Fibroblast of upper back skin (primary cell): ENCODE measurements at places on chromosomes 6 and 20.

DNA sequence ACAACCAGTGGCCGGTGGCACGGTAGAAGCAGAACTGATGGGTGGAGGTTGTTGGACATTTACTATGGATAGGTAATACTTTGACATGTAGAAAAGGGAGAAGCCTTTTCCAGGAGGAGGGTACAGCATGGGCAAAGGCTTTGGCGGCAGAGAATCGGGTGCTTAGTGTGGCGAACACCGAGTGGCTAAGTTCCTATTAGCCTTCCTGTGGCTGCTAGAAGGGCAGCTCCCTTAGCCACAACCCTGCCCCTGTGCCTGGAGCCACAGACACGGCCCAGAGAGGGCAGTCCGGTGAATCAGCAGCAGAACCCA lies 37.9 kb upstream of the TGM2 start:
- DNase-seq = no peak

- peak; percentile 34 for DNase-seq
These were observed 975 bp upstream of the PPT2 start for GRCh38 chr6:32152769-32153563.

DNA sequence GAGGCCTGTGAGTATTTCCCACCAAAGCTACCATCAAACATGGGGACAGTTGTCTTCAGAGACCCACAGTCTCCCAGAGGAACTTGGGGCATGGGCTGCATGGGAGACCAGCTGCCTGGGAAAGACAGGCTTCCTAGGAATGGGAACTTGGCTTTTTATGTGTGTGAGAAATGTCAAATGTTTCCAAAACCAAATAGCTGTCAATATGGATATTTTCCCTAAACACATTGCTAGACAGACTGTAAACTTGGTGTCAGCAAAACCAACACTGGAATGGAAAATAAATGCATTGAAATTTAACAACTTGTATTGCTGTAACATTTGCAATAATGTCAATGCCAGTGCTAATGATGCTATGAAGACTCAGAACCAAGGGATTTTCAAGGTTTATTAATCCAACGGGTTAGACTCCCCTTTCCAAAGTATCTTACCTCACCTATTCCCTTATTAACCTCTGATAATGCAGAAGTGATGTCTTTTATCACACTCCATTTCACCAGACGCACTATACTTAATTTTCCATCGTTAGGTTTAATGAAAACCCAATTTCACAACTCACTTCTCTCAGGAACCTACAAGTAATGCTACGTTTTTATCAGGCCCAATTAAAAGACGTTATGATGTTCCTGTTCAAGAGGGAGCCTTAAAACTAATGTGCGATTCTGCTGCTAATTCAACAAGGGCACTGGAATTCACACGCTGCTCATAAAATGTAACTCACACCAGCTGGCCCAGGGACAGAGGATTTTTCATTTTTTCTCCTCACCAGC lies 546.1 kb upstream of the CHD6 start:
- no peak for DNase-seq

- DNase-seq = no peak
These were observed 557 bp upstream of the DHX35 start for GRCh38 chr20:38961530-38962043.

- DNase-seq = peak; percentile 63
These were observed 89.1 kb upstream of the PHACTR3 start for GRCh38 chr20:59515013-59515905.

DNA sequence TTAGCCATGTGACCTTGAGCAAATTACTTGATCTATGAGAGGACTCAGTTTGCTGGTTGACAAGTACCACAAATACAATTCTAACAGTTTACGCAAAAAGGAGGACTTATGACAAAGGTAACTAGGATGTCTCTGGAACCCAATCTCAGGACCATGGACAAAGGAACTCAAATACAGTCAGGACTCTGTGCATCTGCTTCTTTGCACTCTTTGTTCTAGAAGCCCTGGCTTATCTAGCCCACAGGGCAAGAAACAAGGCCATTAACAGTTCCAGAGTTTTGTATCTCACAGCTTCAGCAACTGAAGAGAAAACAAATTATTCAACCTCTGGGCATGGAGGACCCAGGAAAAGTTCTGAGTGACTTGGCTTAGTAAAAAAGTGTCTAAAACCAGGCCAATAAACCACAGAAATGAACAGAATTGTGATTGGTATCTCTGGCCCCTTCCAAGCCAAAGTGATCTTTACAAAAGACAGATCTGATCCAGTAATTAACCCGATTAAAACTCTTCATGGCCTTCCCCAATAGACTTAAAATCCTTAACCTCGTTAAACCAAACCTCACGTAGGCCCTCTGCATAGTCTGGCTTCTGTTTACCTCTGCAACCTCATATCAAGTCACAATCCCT lies 5.9 kb downstream of the WASF1 start:
- DNase-seq = no peak

- no peak for DNase-seq
These were observed 7.4 kb upstream of the TFAP2C start for GRCh38 chr20:56621730-56622129.

GRCh38 chr20:433300-433975 lies 25.3 kb downstream of the RBCK1 start:
- no peak for DNase-seq

GRCh38 chr20:57022306-57022705 lies 244.1 kb downstream of the BMP7 start:
- DNase-seq = no peak

GRCh38 chr6:73951183-73951582 lies 255.2 kb downstream of the CD109 start:
- DNase-seq = peak; percentile 68

DNA sequence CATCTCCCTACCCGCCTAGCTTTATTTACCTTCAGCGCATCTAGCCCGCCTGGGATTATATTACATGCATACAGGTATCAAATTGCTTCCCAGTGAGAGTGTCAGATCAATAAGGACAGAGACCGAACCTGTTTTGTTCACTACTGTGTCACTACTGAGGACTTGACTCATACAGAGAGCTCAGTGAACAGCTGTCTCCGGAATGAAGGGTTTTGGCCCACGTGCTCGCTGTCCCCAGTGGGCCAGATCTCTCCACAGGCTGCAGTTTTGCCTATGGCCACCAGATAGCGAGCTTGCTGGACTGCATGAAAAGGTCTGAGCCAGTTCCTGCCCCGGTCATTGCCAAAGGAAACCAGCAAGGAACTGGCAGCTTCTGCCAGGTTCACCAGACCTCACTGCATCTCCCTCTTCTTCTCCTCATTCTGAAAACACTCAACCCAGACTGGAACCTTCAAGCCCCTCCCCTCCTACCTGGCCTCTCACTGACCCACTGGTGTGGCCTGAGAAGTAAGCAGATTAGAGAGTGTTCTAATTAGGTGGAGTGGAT lies 150.8 kb downstream of the ZMYND8 start:
- DNase-seq = peak; percentile 82

DNA sequence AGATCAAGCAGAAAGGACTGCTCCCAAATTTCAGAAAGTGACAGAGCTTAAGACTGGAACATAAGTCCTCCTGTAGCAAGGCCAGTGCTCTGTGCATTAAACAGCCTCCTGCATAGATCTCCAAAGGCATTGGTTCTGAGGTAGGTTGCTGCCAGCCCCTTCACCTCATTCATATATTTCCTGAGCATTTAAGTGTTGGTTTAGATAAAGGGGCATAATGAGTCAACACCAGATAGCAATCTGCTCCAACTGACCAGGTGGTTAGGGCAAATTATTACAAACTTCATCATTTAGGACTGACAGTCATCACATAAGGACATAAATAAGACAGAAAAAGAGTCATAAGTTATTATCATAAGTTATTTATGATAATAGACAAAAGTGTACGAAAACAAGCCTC lies 10.7 kb downstream of the PTPRK start:
- DNase-seq = no peak

- no peak for DNase-seq
These were observed 101.4 kb downstream of the PRDM1 start for GRCh38 chr6:106187424-106187982.

GRCh38 chr20:24206995-24207394 lies 218.4 kb upstream of the GGTLC1 start:
- no peak for DNase-seq

GRCh38 chr6:75222261-75222660 lies 16.4 kb upstream of the COL12A1 start:
- DNase-seq = no peak

DNA sequence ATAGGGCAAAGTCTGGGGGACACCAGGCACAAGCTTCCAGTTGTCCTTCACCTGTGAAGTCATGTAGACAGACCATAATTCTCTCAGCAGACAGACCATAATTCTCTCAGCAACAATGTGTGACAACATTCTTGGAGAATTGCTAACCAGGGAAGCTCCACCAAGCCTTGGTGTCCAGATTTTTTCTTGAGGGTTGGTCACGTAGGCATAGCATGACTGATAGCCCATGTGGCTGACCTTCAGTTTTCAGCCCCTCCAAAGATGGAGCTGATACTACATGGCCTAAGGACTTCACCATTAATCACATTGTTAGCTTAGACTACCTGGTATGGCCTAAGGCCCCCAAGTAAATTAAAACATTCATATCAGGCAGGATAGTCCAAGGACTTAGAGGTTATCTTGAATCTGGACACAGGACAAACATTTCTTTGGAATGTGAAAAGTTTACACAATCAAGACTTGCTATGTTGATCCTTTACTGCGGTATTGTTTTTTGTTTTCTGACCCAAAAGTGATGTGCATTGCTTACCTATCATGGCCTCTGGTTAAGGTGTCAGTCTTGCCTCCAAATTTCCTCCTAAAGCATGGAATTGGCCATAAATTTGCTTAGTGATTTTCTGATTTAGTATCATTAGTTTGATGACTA lies 76.9 kb downstream of the CEP57L1 start:
- DNase-seq = no peak

- no peak for DNase-seq
These were observed 173.8 kb downstream of the HIVEP2 start for GRCh38 chr6:142771162-142771561.

GRCh38 chr6:17967668-17968518 lies 19.5 kb downstream of the KIF13A start:
- peak; percentile 49 for DNase-seq

DNA sequence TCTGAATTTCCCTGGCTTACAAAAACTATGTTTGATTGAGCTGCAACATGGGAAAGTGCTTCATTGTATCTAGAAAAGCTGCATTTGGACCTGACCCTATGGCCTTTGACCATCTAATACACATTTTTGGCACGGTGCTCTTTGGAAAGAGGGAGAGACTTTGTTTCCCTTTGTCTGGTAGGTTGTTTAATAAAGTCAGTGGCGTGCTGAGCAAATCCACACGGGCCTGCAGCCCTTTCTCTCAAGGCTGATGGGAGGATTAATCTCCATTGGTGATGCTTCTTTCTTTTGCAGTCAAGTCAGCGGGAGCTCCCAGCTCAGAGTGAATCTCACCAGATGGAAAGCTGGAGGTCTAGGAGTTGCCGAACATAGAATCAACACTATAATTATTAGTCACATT lies 314.7 kb upstream of the CNR1 start:
- no peak for DNase-seq

DNA sequence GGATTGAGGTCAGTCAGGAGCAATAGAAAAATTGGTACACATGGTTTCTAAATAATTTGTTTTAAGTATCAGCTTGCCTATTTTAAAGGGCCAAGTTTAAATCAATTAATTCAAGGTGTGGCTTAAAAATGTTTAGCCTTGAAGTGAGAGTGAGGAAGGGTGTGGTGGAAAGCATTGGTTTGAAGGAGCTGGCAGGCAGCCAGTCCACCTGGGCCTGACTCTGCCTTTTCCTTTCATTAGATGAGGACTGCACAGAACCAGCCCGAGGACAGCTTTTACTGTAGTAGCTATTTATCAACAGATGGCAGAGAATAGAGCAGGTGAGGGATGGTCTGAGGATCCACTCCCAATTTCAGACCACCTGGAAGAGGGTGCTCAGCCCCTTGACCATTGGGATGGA lies 42.4 kb downstream of the DHX35 start:
- DNase-seq = no peak

DNA sequence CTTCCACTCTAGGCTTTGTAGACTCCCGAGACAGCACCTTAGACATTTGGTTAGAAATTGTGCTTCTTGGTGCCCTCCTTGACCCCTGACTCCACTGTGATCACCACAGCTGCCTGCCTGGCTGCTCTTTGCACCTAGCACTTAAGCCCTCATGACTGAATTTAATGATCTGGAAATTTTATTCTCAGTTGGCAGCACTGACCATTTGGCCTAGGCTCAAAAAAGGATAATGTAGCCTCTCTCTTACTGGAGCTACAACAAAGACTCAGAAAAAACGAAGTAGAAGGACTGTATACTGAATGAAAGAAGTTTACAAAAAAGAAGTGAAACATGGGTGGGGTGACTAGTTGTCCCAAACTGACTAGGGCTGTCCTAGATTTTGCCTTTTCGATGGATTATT lies 11.3 kb upstream of the ABRACL start:
- DNase-seq = no peak

DNA sequence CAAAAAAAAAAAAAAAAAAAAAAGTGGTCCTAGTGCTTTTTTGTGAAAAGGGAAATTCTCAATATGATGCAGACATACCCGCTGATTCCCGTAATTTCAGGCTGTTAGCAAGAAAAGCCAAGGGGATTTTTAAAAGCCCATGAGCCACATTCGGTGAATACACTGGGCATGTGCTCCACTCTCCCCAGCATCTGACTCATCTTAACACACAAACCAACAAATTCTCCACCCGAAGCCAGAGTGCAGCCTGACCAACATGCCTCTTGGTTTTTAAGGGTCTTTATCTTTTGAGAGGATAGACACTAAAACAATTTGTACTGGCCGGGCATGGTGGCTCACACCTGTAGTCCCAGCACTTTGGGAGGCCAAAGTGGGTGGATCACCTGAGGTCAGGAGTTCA lies 45.5 kb upstream of the CD83 start:
- DNase-seq = peak; percentile 24

- peak; percentile 18 for DNase-seq
These were observed 363.5 kb downstream of the ESR1 start for GRCh38 chr6:152170702-152171667.
